M059J (cell line): ENCODE measurements at places on chromosomes 3 and 15.

DNA sequence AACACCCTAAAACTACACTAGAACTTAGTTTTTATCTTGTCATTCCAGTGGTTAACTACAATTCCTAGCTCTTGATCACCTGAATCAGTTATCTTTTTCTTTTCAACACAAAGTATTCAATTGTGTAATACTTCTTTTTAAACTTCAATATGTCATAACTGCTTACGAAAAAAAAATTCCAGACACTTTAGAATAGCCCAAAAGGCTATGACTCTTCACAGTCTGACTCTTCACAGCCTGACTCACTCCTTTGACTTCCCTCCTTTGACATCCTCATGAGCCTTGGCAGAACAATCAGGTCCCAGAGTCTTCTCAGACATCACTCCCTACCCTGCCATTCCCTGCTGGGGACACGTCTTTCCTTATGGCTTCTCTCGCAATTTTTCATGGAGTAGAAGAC is 727.1 kb downstream of the ROBO1 start:
- DNase-seq = peak; percentile 65

GRCh38 chr3:5191555-5192304 is 4.2 kb downstream of the EDEM1 start:
- DNase-seq = no peak

GRCh38 chr15:68554721-68555678 is 23.8 kb upstream of the CORO2B start:
- DNase-seq = no peak

GRCh38 chr3:69720824-69721223 is 18.4 kb upstream of the MITF start:
- no peak for DNase-seq

GRCh38 chr3:177598097-177598833 is 401.0 kb upstream of the TBL1XR1 start:
- DNase-seq = no peak

DNA sequence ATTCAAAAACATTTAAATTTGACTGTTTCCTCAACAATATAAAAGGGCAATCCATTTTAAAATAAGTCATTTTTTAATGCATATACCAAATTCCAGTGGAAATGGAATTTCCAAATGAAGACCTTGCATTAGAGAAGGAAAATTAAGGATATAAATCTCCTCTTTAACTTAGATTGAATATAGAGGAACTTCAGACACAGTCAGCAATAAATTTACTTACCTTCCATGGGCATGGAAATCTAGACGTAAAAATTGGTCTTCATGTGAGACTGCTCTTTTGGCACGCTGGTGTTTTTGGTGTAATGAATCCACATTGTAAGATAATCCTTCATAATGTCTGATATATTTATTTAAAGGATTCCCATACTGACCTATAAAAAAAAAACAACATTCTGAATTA is 32.1 kb downstream of the ADAM10 start:
- DNase-seq = no peak

GRCh38 chr3:101829874-101830273 is 19.4 kb upstream of the NFKBIZ start:
- no peak for DNase-seq

DNA sequence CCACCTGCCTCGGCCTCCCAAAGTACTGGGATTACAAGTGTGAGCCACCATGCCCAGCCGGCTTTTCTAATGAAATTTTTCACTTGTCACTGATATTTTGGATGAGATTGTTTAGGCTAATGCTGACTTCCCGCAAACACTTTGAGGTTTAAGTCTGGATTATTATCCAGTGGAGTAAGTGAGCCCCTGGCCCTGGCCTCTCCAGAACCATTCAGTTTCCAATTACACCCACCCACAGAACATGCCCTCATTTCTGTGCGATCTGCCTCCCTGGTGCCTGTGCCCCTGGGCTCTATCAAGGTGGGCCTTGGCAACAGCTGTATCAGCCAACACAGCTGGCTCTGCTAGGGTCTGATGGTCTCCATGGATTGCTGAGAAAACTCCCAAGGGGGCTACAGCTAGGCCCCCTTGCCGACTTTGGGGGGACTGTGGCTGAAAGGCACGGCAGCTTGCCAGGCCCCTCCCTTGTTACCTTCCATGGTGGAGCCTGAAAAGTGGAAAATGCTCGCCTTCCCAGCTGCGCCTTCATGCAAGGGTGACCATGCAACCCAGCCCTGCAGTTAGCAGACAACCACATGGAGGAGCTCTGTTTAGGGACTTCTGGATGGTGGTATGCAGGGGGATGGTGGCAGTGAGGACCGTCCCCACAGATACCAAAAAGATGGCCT is 288.9 kb downstream of the FAM43A start:
- no peak for DNase-seq

DNA sequence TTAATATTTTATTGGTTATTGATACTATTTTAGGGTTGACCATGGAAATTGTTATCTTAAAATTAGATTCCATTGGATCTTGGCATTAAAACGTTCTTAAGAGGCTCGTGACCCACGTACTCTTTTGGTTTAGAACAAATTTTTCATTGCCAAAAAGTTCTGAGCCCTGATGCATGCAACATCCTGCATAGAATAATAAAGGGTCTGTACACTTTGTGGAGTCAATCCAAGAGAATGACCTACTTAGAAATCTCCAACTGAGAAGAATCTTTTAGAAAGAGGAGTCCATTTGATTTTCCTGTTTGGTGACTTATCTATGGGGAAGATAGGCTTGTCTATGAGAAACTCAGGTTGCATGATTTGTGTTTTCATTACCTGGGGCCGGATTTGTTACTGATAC is 404.2 kb upstream of the RGMA start:
- DNase-seq = no peak

DNA sequence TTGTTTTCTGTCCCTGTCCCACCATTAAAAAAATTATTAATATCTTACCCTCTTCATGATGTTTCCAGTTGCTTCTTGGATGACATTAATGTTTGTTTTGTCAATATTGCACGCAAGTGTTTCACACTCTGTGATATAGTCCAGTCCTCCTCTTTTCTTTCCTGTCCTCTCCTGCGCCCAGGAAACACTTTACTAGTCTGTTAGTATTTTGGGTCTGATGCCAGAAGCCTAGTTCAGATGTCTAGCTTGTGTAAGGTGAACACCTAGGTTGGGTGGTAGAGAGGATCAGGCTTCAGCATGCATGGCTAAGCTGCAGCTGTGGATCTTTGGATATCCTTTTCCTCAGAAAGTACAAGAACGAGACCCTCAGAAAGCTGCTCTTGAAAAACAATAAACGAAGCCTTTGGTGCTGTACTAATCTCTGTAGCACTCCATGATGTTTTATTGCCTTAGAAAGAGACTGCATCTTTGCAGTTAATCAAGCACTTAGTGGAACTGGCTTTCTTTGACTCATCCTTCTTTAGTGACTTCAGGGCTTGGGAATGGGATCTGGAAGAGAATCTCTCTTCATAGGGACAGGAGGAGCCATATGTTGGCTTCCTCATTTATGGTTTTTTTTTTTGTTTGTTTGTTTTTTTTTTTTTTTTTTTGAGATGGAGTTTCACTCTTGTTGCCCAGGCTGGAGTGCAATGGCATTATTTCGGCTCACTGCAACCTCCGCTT is 253.4 kb downstream of the LPP start:
- DNase-seq = peak; percentile 55

DNA sequence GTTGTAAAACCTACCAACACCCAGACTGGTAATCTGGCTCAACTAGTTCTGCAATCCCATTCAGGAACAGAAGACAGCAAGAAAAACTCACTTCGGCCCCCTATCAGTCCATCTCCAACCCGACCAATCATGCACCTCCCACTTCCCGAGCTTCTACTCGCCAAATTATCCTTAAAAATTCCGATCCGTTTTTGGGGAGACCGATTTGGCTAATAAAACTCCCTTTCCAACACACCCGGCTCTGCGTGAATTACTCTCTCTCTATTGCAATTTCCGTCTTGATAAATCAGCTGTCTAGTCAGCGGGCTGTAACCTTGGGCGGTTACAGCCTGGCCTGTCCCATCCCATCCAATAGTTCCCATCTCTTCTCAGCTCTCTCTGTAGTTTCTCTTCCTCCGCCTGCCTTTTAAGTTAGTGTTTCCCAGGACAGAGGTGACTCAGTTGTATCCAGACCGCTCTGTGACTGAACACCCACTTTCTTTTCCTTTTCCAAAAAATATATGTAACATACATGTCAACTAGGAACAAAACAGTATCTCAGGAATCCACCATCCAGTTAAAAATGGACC is 780 bp upstream of the ACAD9 start:
- peak; percentile 78 for DNase-seq

GRCh38 chr15:91380114-91380513 is 280.1 kb downstream of the SV2B start:
- no peak for DNase-seq

- peak; percentile 85 for DNase-seq
Measured at GRCh38 chr3:14460342-14461005, 58.1 kb downstream of the SLC6A6 start.

DNA sequence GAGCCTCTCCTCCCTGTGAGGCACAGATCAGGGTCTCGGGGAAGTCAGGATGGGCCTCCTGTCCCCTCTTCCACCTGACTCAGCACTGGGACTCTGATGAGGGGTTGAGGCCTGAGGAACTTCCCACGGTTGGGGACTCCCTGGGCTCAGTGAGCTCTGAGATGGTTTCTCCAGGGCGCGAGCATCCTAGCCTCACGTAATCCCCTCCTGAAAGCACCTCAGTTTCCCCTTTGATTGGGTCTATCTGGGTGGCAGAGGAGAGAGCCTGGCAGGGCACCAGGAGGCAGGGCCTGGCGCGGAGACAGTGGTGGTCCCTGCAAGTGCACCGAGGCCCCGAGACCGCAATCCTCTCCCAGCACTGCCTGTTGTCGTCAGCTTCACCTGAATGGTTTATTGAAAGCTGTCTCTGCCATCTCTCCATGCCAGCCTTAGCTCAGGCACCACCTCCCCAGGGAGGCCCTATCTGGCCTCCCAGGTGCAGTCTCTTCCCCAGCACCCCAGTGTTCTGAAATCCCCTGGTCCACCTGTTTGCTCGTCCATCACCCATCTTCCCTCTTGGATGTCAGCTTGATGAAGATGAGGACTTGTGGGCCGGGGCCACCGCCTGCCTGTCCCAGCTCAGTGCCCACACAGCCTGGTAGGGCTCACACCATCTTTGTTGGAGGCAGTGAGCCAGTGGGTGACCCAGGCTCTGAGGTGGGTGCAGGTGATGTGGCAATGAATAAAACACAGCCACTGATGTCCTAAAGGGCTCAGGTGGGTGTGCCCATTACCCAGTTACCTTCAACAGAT is 52.2 kb upstream of the PCSK6 start:
- DNase-seq = no peak

GRCh38 chr3:55858727-55859126 is 371.6 kb upstream of the WNT5A start:
- no peak for DNase-seq

- no peak for DNase-seq
Measured at GRCh38 chr3:64059484-64060175, 36.3 kb upstream of the PSMD6 start.

- DNase-seq = peak; percentile 5
Measured at GRCh38 chr3:94360987-94361386, 298.1 kb downstream of the NSUN3 start.

DNA sequence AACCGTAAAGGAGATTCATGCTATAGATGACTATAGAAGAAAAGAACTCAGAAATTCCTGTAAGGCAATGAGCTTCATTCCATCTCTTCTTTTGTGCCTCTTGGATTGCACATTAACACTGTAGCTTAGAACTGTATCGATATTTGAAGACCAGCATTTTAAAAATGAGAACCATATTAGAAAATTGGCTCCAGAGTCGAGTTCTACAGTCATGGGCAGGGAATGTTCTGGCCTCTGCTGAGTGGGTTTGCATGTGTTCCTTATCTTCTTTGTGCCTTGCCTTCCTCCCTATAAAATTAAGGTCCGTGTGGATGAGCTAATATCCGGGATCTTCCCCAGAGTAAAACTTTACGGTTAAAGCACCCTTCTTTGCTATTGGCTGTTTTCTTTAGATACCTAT is 77.4 kb upstream of the PLCL2 start:
- DNase-seq = peak; percentile 2

- no peak for DNase-seq
Measured at GRCh38 chr3:195140816-195141793, 129.9 kb downstream of the XXYLT1 start.

- no peak for DNase-seq
Measured at GRCh38 chr3:189820365-189820720, 189.2 kb downstream of the TP63 start.

DNA sequence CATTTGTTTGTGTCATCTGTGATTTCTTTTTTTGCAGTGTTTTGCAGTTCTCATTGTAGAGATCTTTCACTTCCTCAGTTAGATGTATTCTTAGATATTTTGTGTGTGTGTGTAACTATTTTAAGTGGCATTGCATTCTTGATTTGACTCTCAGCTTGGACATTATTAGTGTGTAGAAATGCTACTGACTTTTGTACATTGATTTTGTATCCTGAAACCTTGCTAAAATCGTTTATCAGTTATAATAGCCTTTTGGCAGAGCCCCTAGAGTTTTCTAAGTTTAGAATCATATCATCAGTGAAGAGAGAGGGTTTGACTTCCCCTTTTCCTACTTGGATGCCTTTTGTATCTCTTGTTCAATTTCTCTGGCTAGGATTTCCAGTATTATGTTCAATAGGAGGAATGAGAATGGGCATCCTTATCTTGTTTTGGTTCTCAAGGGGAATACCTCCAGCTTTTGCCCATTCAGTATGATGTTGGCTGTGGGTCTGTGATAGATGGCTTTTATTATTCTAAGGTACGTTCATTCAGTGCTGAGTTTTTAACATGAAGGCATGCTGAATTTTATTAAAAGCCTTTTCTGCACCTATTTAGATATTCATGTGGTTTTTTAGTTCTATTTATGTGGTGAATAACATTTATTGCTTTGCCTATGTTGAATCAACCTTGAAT is 211.7 kb downstream of the MBNL1 start:
- DNase-seq = no peak

DNA sequence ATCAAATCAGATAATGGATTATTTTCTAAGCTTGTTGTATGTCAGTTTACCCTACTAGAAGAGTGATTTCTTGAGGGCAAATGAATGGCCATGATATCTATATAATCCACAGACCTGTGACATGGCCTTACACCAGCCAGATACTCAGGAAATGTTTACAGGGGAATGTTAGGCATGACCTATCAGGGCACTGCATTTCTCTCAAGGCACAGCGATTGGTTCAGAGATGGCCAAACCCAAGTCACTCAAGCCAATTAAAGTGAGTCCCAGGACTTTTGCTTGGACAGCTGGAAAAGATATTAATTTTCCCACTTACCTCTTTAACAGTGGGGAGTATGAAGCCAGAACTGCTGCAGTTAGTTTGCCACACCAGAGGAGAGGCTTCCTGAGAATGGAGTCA is 28.7 kb upstream of the GATA2 start:
- no peak for DNase-seq

GRCh38 chr15:58852347-58852746 is 81.1 kb downstream of the SLTM start:
- no peak for DNase-seq

- peak; percentile 76 for DNase-seq
Measured at GRCh38 chr3:159128628-159129027, 326.8 kb downstream of the MFSD1 start.

- DNase-seq = peak; percentile 84
Measured at GRCh38 chr3:187629711-187630110, 40.5 kb downstream of the SST start.

DNA sequence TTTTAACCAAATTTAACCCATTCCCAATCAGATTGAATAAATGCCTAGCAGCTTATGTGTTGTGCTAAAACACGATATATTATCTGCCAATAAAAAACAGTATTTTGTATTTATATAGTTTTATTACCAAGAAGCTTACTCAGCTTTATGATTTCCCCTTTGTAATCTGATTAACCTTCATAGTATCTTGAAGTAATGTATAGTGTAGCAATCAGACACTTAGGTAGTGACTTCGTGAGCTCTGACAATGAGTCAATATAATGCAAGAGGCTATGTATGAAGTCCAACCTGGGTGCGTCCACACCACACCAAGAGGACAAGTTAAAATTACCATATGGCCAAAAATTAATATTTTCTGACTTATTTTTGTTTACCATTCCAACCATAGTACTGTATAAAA is 2.1 kb upstream of the CNBP start:
- DNase-seq = no peak
